ENCODE measurements at places on chromosomes 7 and 10.

DNA sequence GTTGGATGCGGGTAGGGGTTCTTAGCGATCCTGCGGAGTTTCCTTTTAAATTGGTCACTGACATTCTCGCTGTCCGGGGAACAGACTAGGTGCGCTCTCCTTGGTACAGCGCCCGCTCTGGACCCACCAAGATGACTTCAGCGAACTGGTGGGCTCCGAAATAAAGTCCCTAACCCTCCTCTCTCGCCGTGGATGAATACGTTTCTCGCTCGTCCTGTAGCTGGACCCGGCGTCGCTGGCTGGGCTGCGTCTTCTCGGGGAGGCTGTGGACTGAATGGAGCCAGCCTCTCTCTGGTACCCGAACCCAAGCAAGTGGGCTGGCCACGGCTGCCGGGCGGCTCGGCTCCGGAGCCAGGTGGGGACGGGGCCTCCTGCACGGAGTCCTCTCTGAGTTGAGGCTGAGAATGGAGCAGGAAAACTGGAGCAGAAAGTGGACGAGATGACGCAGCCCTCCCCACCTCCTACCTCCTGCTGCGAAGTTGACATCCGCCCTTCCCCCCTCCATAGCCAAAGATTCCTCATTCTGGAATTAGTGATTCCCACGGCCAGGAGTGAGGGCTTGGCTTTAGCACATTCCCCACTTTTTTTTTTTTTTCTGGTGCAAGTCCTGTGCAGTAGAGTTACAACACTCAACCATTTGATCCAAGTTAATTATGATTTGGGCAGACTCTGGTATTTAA lies 1.5 kb downstream of the UNC5B start:
- DNase-seq = peak; percentile 53

GRCh38 chr10:77182803-77183202 lies 454.8 kb downstream of the KCNMA1 start:
- DNase-seq = no peak

GRCh38 chr7:140326116-140326928 lies 72.0 kb downstream of the SLC37A3 start:
- DNase-seq = peak; percentile 48

GRCh38 chr10:120477021-120477742 lies 20.2 kb downstream of the PLPP4 start:
- no peak for DNase-seq

DNA sequence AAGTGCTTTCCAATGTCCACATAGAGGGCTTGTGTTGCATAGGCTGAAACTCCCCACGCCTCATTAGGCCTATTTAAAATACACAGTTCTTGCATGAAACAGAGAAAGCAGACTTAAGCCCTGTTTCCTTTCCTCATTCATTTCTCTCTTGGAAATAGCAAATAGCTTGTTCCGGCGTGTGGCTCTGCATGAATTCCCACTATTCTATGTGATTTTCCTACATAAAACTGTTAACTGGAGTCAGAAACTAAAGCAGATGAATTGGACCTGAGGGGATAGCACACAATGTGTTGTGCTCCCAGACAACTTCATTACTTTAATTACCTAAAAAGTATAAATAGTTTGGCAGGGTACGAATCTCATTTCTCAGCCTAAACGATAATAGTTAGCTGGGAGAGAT lies 981.5 kb downstream of the SORCS1 start:
- DNase-seq = no peak

GRCh38 chr7:34240417-34240816 lies 335.1 kb downstream of the BMPER start:
- DNase-seq = no peak

- DNase-seq = peak; percentile 67
Observed at GRCh38 chr10:69004821-69005220, 16.2 kb downstream of the KIFBP start.

GRCh38 chr7:104960741-104961448 lies 53.1 kb upstream of the KMT2E start:
- peak; percentile 65 for DNase-seq
